D341Med (cell line): ENCODE measurements at places on chromosomes 2 and 18.
A peak's percentile ranks its signal among the peaks of the same experiment; 100 is the strongest.

- no peak for DNase-seq
These were observed 3.8 kb downstream of the ITGB1BP1 start for GRCh38 chr2:9419541-9419940.

- DNase-seq: peak; percentile 79
These were observed 14.2 kb downstream of the ECEL1 start for GRCh38 chr2:232473467-232473890.

GRCh38 chr2:41199334-41199733 is 747.4 kb upstream of the SLC8A1 start:
- no peak for DNase-seq

DNA sequence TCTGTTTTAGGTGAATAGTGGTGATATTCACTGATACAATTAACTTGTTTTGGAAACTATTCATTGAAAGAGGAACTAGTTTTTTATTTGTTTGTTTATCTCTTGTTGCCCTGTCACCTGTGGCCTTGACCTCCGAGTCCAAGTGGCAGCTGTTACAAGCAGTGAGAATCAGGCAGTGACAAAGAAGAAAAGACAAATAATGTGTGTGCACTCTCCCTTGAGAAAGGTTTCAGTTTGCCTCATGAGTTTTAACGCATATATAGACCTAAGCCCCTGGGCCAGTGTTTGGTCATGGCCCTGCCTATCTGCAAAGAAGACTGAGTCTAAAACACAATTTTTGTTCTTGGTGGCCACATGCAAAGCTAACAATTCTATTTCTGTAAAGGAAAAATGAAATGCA is 15.3 kb downstream of the KYNU start:
- no peak for DNase-seq

DNA sequence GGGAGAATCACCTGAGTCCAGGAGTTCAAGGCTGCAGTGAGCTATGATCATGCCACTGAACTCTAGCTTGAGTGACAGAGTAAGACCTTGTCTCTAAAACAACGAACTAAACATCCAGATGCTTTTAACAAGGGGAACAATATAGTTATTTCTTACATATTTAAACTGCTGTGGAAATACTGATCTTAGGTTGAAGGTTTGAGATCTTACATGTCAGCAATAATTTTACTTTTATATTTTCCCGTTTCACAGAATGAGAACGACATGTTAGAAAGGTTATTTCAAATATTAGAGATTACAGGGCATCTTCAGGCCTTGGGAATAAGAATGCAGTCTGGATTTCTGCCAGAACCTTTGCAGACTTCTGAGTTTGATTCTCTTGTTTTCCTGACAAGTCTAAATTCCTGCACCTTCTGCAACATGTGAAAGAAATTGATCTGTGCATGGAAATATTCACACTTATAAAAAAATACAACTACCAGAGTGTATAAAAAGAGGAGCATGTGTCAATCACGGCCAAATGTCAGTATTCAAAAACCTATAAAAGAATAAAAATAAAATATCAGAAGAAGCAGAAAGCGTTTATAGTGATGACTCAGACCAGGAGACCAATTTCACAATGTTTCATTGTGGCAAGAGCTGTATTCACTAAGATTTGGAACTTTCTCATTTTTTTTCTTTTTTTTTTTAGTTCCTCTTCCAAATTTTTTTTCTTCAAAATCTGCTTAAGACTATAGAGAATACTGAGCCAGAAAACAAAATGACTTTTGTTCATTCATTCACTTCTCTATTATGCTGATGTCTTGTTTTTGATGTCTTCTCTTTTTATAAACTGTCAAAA is 29.6 kb downstream of the COLEC12 start:
- no peak for DNase-seq

DNA sequence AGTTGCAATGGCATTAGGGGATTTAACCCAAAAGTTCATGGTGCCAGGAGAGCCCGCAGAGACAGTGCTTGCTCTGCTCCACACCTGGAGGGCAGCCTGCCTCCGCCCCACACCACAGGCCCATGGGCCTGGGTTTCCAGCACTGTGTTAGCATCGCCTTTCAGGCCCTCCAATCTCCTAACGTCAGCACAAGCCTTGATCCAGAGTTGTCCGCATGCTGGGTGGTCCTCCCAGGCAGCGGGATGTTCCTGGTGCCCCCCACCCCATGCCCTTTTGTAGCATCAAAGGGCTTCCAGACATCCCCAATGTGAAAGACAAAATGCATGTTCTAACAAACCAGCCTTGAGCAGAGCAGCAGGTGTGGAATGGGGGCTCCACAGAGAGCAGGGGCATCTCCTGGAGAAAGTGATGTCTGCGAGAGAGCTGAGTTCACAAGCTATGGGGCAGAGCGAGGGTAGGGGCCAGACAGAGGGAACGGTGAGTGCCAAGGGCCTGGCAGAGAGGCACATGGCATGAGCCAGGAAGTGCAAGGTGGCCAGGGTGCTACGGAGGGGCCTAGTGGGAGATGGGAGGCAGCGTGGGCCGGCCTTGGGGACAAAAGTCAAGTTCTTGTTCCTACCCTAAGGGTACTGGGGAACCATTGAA is 119.2 kb downstream of the CYP26B1 start:
- peak; percentile 1 for DNase-seq

DNA sequence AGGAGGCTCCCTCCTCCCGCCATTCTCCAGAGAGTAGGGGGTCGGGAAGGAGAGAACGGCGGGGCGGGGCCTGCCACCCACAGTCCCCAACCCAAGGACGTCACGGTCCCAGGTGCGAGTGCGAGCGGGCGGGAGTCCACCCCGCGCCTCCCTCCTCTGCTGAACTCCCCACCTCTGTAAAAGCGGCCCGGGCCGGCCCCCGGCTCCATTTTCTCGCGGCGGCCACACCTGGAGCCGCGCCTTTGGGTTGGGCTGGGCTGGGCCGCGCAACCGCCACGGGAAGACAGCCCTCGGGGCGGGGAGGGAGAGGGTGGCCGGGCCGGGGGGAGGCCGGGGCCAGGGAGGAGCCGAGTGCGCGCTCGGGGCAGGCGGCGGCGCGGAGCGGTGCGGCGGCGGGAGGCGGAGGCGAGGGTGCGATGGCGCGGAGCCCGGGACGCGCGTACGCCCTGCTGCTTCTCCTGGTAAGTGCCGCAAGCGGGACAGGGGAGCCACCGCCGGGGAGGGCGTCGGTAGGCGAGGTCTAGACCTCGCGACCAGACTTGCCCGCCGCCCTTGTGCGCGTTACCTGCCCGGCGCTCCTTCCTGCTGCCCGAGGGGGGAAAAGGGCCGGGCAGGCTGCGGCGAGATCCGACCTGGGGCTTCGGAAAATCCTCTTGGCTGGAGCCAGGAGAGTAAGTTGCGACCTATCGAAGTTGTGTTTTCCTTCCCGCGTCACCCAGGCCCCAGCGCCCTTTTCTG is at the start of gene DSG2:
TSS of gene DSG2 (plus strand) at position 342 of the 738 bp plus-strand sequence. CDS start at position 417, 75 bp downstream.
- DNase-seq: peak; percentile 87

- DNase-seq: no peak
These were observed 72.8 kb downstream of the SMAD7 start for GRCh38 chr18:48877941-48878340.

DNA sequence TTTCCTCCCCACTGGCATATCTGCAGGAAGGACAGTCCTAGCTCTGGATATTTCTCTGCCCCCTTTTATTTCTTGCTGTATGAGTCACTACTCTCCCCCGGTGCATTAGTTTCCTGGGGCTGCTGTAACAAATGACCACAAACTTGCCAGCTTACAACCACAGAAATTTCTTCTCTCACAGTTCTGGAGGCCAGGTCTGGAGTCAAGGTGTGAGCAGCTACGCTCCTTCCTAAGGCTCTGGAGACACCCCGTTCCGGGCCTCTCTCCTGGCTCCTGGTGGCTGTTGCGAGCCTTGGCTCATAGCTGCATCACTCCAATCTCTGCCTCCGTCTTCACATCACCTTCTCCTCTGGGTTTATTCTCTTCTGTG is 34.1 kb downstream of the PTPRM start:
- no peak for DNase-seq

DNA sequence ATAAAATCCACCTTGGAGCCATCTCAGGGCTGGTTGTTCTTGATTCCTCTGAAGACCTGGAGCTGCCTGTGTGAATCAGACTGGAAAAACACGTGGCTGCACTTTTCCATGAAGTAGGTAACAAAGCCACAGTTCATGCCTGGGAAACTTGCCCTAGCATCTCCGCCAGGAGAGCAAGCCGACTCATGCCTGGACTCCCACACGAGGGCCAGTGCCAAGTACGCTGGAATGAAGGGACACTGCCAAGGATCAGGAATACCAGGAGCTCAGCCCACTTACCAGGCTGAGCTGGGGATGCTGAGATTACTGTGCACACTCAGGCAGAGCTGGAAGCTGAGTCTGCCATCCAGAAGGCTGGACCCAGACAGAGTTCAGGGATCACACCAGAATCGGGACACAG is 10.9 kb upstream of the FHL2 start:
- no peak for DNase-seq

DNA sequence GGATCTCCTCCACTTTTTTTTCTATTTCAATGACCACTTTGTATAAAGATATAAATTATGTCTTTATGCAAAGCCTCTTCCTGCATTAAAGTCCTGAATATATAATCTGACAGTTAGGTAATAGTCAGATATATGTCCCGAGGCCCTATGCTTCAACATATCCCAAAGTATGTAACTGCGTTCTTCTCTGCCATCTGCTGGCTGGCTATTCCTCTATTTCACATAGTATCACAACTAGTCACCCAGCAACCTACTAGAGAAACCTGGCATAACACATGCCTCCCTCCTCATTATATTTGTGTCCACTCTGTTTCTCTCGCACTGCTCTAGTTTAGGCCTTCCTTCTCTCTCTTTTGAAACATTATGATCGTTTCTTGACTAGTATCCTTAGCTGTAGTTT is 640.8 kb downstream of the DPP10 start:
- DNase-seq: no peak

GRCh38 chr18:14100503-14101286 is 31.5 kb downstream of the ZNF519 start:
- DNase-seq: no peak

DNA sequence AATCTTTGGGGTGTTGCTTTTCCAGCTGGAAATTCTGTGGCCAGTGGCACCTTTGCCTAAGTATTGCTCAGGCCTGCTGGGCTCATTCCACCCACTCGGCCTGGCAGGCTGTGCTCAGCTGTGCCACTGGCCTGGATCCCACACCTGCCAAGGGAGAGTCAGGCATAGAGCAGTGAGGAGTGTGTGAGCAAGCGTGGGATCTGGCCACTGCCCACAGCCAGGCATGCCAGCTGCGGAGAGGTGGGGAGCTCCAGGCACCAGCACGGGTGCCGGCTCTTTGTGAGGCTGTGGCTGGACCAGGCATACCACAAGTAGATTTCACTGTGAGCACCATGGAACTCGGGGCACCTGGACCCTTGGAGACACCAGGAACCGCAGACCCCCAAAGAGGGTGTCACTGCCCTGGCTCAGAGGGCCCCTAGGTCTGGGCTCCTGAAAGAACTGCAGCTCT is 118.1 kb upstream of the MAP2 start:
- no peak for DNase-seq

GRCh38 chr2:113894156-113894743 is 4.4 kb downstream of the ACTR3 start:
- DNase-seq: no peak

DNA sequence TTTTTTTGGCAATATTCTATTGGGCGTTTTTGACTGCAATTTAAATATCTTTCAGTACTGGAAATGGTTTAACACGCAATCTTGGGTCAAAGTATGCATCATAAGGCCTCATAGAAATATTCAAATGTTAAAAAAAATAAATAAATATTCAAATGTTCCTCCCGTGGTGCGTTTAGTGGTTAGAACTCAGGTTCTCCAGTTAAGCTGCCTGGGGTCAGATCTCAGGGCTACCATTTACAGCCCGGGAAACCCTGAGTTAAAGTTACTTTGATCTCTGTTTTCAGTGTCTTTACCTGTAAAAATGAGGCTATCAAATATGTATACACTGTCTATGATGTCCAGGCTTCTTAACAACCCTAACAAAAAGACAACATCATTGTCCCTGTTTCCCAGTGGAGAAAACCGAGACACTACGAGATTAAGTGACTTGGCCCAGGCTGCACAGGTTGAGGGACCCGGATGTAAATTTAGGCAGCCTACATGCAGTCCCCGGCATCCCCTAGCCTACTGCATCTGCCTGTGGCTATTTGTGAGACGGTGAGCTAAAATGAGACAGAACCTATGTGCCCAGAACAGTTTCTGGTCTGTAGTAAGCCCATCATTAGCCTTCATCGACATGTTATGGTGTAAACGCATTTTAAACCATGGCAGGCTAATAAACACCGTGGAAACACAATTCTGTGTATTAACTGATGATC is 1.7 kb downstream of the FHL2 start:
- no peak for DNase-seq

GRCh38 chr2:162925595-162925994 is 87.0 kb upstream of the KCNH7 start:
- no peak for DNase-seq

DNA sequence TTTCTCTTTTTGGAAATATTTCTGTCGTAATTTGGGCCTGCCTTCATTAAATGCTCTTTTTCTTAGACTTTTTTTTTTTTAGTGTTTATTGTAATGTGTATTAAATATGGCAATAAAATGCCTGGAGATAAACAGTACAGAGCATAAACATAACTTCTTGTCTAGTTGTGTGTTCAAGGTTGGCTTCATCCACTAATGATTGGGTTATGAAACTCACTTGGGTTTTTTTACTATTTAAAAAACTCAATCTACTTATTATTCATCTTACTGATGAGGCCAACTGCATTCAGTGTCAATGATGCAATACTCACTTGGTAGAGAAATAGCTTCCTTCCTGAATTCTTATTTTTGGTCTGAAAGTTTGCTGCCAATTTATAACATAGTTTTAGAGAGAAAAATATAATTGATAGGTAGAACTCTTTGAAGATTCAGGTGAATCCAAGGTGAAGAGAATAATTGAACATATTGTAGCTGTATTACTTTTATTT is 144.2 kb upstream of the NABP1 start:
- DNase-seq: no peak

DNA sequence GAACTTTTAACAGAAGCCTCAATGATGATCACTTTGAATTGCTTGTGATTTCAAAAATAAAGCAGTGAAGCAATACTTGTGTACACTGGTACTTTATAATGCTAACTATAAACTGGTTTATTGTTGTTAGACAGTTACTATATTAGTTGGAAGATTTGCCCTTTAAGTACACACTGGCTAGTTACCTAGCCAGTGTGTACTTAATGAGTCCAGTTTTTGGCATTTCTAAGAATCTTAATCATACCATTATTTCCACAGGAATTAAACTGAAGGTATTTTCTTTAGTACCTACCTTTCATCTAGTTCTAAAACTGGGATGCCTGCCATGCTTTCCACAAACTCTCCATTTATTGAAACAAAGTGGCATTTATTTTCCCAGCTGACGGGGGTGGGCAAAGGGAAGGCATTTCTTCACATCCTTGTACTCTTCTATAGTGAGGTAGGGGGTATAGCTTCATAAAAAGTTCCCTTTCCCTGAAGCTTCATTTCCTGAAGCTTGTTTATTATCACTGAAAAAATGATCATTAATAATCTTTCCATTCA is 49.9 kb downstream of the UGP2 start:
- DNase-seq: no peak

- no peak for DNase-seq
These were observed 18.1 kb downstream of the BCL2 start for GRCh38 chr18:63301434-63301833.

GRCh38 chr2:60033325-60033724 is 520.1 kb downstream of the BCL11A start:
- no peak for DNase-seq

GRCh38 chr18:63106727-63107126 is 212.8 kb downstream of the BCL2 start:
- DNase-seq: no peak
